ENCODE measurements at places on chromosomes 2 and 18.

DNA sequence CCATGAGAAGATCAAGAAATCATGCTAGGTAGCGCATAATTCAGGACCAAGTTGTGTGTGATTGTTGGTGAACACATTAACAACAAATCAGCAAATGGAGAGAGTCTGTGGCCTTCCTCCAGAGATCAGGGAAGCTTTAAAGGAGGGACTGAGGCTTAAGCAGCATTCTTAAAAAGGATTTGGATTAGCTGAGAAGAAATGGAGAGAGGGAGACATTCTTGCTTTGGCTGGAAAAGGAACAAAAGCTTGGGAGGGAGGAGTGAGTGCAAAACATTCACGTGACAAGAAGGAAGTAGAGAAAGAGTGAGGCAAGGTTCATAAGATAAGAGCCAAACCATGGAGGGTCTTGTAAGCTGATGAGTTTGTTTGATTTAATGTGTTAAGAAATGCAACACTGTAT is 75.6 kb downstream of the SRD5A2 start:
- DNase-seq, result no peak

DNA sequence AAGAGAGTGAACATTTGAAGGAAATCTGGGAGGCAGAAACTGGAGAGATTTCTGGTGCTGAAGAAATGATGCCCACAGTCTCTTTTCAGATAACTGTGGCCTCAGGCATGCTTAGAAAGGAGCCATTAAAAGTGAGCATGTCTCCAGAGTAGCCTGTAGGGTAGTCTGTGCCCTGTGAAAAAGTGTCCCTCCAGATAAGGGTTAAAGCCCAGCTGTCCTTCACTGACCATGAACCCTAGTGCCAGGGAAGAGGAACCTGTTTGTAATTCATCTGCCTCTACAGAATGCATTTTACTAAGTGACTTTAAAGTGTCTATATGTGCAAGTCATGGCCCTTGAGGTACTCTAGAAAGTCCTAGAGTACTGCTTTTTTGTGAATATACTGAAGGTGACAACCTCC is 30.5 kb upstream of the EHBP1 start:
- DNase-seq, result no peak

DNA sequence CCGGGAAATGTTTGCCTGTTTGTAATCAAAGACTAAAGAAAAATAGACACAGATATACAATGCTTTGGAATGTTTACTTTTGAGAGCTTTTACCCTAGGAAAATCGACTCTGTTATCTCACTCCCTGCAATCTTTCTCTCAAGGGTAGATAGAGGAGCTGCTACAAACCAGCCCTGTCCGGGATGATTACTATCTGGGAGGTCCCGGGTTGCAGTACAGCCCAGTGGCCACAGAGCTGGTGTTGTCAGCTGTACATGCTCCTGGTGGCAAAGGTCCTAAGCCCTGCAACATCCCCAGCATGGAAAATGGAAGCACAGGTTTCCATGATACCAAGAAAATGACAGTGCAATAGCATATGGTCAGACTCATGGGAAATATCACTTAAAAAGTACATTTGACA is 570.5 kb upstream of the SOX11 start:
- no peak for DNase-seq

GRCh38 chr18:76487782-76488181 is 7.3 kb downstream of the ZNF516 start:
- DNase-seq, result no peak

DNA sequence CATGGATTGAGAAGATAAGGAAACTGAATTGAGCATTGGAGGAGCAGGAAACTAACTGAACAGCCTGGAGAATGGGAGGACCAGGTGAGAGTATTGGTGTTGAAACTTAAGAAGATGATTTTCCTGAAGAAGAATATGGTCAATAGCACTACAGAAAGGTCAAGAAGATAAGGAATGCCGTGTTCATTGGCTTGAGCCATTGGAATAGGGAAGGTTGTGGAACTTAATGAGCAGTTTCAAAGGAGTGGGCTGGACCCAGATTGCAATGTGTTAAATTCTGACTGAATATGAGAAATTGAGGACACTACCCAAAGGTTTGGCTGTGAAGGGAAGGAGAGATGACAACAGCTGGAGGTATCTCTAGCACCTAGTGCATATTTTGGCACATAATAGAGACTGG is 19.0 kb downstream of the KCMF1 start:
- DNase-seq, result no peak

DNA sequence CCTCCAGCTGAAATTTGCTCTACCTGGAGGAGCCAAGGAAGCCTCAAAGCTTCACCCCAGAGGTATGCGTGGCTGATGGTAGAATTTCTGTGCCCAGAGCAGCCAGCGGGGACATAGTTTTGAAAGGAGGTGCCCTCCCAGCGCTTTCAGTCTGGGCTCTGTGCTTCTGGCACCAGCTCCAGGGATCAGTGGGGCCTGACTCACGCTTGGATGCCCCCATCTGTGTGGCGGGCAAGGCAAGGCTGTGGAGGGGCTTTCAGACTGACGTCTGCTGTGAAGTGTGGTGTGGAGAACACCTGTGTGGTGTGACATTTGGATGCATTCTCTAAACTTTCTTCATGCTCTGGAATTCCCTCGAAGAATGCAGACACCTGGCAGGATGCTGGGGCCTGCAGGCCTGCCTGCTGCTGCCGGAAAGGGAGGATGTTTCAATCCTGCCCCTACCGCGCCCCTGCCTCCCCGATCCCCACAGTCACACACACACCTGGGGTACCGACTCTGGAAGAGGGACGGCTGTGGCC is 84.1 kb downstream of the CTIF start:
- DNase-seq, result no peak

DNA sequence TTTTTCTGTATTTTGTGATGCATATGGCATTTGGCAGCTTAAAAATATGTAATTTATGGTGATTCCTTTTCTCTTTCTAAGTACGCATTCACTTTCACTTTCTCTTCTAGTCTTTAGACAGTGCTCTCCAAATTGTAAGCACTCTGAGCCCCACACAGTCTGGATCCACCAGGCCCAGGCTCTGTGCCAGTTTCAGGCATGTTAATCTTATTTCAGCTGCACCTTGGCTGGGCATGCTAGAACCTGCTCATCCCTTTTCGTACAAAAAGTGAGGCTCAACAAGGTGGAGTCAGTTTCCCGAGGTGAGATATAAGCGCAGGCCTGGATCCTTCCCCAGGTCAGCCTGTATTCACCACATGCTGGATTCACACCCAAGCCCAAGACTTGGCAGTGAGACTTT is 203.9 kb downstream of the MTX2 start:
- DNase-seq, result no peak

DNA sequence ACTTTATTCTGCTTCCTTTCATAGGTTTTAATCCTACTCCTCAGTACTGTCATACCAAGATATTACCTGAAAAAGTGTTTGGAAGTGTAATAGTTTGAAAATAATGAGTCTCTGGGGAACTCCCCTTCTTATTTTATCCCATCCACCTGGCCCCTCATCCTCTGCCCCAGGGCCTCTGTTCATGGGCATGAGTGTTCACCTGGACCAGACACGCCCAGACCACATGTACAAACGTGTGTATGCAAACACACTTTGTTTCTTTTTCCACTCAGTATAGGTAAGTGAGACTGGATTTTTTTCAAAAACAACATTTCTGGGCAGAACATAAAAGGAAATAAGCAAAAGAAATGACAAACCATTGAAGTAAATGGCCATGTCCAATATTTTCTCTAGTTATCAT is 62.1 kb upstream of the THSD7B start:
- no peak for DNase-seq

GRCh38 chr2:157349949-157350515 is 24.4 kb upstream of the ERMN start:
- DNase-seq, result peak; percentile 19

- DNase-seq, result peak; percentile 39
These were observed 104.7 kb upstream of the MYO3B start for GRCh38 chr2:170073288-170073687.

DNA sequence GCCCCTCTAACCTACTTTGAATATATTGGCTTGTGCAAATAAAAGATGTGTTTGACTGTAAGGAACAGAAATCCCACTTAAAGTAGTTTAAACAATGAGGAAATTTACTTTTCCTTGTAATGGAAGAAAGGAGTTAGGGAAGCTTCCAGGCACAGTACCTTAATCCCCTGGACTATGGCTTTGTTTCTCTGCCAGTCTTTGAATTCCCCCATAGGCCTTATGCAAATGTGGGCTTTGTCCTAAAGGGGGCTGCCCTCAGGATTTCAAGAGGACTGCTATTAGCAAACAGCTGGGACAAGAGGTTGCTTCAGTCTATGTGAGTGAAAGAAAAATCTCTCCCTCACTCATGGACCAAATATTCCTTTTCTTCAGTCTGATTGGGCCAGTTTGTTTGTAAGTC is 255.1 kb upstream of the THSD7B start:
- no peak for DNase-seq

DNA sequence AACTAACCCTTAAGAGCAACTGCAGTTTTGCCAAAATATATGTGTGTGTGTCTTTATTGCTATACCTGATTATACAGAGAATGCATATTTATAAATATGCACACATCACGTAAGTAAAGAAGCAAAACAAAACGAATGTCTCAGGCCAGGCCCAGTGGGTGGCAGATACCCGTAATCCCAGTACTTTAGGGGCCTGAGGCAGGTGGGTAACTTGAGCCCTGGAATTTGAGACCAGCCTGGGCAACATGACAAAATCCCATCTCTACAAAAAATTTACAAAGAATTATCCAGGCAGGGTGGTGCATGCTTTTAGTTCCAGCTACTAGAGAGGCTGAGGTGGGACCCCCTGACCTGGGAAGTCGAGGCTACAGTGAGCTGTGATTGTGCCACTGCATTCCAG is 745.3 kb downstream of the SATB2 start:
- no peak for DNase-seq

- no peak for DNase-seq
These were observed 40.2 kb downstream of the SCTR start for GRCh38 chr2:119483896-119484718.

- DNase-seq, result peak; percentile 19
These were observed 22.9 kb upstream of the GRB14 start for GRCh38 chr2:164644036-164644700.

DNA sequence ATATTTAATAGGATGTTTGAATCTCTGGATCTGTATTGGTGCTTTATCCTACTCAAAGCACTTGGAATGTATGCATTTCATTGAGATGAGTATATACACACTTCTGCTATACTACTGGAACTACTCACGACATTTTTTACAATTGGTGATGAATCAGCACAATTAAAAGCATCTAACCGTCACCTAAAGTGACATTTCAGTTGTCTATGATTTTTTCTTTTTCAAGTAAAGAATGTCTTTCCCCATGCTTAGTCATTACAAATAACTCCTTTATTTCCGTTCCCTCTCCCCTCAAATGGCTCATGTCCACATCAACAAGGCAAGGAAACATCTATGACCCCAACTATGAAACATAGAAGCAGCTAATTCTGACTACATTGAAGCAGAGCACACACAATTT is 77.3 kb downstream of the CLIP4 start:
- DNase-seq, result no peak

GRCh38 chr18:13889671-13890070 is 25.7 kb downstream of the MC2R start:
- DNase-seq, result no peak

- DNase-seq, result no peak
These were observed 7.4 kb downstream of the TMEM127 start for GRCh38 chr2:96258166-96259022.

GRCh38 chr2:58425368-58425767 is 184.2 kb upstream of the FANCL start:
- no peak for DNase-seq

- DNase-seq, result no peak
These were observed 130.0 kb downstream of the TAF4B start for GRCh38 chr18:26356045-26356785.

Measured in GM04503 (cell line).